ENCODE measurements at places on chromosomes 13 and 19. TPM values are rescaled to one million over a fixed set of nuclear protein-coding genes. Genes with fewer than 3 reads are reported as not detected.
A peak's percentile ranks its signal among the peaks of the same experiment; 100 is the strongest.

MFSD12 gene
- total RNA-seq: 25.7 TPM

PSG6 gene
- not detected for total RNA-seq

- no peak for ATAC-seq
Observed at GRCh38 chr13:31503626-31504025, 235.7 kb upstream of the RXFP2 start.

CEACAM7 gene
- total RNA-seq: 71.9 TPM

- ATAC-seq: no peak
Observed at GRCh38 chr19:46144756-46145155, 3.3 kb upstream of the IGFL2 start.

SNRPA gene
- 69.8 TPM for total RNA-seq

- peak; percentile 45 for ATAC-seq
Observed at GRCh38 chr19:11137542-11138384, 17.8 kb downstream of the SPC24 start.
